ENCODE measurements at places on chromosomes 16 and 17.
A peak's percentile ranks its signal among the peaks of the same experiment; 100 is the strongest.

DNA sequence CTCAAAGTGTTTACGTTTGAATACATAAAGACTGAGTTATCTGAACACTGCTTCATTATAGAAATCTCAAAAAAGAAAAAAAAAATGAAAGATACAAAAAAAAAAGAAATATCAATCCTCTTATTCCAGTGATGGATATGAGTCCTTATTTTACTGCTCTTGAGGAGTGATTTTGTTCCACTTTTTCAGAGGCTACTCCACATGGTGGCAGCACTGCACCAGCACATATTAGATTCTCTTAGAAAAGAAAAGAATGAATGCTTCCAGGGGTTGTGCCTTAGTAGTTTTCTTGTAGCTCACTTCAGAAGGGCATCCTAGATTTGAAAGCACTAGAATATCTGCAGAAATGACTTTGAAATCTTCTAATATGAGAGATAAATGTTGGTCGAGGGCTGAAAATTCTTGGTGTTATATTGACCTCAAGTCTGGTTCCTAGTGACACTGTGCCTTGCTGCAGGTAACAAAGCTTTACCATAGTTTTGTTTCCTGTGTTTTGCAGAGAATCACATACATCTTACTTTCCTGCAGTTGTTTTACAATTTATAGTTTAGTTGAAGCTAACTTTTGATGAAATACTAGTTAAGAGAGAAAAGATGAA is 25.9 kb downstream of the AP2B1 start:
- DNase-seq: peak; percentile 37

DNA sequence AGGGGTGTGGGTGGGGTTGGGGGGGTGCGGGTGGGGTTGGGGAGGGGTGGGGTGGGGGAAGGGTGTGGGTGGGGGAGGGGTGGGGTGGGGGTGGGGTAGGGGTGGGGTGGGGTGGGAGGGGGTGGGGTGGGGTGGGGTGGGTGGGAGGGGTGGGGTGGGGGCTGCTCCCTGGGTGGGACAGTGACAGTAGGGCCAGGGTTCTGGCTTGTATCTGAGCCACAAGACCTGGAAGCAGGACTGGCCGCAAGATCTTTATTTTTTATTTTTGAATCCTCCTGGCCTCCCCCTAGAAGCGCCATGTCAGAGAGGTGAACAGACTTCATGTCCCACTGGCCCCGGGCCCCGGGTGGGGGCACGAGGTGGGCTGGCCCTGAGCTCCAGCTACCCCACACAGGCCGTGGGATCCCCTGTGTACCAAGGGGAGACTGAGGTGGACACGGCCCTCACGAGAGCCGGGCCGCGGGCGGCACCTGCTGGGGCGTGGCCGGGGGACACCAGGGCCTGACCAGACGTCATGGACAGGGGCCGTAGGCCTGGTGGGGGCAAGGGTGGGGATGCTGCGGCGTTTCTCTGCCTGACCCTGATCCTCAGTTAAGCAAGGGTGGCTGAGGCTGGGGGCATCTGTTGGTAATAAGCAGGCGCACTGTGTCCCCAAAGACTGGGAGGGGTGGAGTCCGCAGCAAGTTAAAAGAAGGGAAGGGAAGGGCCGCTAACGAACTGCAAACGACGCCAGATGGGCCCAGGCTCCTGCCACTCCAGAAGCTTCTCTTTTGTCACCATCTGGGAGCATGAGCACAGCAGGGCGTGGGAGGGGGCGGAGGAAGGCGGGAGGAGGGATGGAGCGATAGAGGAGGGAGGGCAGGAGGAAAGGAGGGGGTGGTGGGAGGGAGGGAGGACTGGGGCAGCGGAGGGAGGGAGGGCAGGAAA is 22.3 kb upstream of the PABPN1L start:
- no peak for DNase-seq

GRCh38 chr17:18904482-18904881 is 46.6 kb downstream of the PRPSAP2 start:
- DNase-seq: no peak

DNA sequence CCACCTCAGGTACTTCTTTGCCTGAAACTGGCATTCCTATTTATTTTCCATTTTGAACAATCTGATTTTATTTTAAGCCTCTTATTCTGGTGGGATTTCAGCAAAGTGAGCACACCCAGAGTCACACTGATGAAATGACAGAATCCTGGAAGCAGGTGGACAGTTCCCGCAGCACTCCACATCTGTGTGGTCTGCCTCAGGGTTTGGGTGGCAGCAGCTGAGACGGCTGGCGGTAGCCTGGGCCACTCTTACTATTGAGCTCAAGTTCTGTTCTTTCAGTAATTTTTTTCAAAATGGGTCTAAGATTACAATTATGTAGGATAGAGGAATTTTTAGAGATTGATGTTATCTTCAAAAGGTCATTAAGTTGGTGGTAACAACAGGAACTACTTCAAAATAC is 32.5 kb upstream of the ENDOV start:
- no peak for DNase-seq

GRCh38 chr16:84598360-84598759 is 19.5 kb downstream of the COTL1 start:
- no peak for DNase-seq

DNA sequence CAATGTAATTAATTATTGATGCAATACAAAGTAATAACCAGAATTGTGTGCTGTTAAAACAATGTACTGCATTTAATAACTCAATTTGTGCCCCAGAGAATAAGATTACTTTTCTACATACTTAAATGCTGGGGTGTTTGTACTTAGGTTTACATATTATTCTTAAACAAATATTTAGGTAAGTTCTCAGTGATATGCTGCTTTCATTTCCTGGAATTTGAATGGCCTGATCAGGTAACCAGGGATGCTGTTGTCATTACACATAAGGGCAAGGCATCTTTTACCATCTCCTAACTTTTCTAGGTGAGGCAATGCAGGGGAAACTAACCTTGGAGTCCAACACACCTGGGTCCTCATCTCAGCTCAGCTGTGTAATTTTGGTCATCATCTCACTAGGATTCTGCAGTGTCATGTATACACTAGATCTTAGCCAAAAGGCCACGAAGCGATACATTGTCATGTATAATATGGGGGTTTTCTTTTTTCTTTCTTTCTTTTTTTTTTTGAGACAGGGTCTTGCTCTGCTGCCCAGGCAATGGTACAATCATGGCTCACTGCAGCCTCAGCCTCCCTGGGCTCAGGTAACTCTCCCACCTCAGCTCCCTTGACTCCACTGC is 45.2 kb downstream of the MYO1D start:
- no peak for DNase-seq

- DNase-seq: no peak
These were observed 5.8 kb downstream of the ARMC7 start for GRCh38 chr17:75115555-75115954.

GRCh38 chr17:83010206-83011200 is 68.9 kb upstream of the METRNL start:
- DNase-seq: peak; percentile 15

- DNase-seq: peak; percentile 97
These were observed 160.1 kb upstream of the IRX3 start for GRCh38 chr16:54446639-54447038.

DNA sequence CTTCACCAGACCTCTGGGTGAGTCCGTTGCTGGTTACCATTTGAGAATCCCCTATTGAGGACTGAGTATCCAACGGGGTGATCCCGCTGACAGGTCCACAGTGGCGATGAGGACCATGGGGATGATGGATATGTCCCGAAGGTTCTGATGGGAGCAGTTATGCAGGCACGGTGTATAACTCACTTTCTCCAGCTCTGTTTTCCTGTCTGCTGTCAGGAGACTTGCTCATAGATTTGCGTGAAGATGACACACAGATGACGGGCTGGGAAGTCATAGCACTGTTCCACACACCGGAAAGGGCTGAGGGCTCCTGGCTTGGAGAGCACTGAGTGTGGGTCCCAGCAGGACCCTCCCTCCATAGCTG is 22.2 kb upstream of the ADCY7 start:
- DNase-seq: no peak

GRCh38 chr17:3904501-3904900 is 11.6 kb upstream of the CAMKK1 start:
- DNase-seq: no peak

DNA sequence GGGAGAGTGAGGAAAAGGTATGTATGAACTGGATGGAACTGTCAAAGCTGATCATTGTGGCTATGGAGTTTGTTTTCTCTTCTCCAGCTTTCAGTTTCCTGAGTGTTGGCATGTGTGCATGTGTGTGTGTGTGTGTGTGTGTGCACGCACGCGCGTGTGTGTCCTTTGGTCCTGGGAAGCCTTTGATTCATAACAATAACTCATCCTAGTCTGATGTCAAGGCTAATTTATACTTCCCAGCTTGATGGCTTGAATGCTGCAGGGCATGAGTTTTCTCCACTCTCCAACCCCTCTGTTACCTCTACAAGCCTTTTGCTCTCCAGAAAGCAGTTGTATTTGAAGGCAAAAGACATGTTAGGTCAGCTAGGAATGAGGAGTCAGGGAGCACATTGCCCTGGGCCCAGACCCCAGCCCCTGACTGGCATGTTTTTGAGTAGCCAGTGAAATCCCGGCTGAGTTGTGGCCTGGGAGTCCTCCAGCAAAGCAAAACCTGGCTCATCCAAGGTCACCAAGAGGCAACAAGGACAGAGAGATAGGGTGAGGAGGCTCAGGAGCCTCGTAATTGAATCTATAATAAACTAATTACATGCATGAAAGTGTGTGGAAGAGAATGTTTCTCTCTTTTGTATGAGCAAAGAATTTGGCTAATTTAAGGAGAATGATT is 8.9 kb upstream of the CDC42EP4 start:
- DNase-seq: no peak

All from stromal cell of bone marrow (primary cell).